ENCODE measurements at places on chromosomes 13 and 19. TPM values are rescaled to one million over a fixed set of nuclear protein-coding genes. Genes with fewer than 3 reads are reported as not detected.

GRCh38 chr13:31818236-31818635 lies 78.9 kb downstream of the RXFP2 start:
- DNase-seq: no peak

- peak; percentile 43 for DNase-seq
Measured at GRCh38 chr19:14510311-14511228, 7.6 kb downstream of the DNAJB1 start.

- peak; percentile 66 for DNase-seq
Measured at GRCh38 chr13:98672947-98673613, 79.4 kb downstream of the SLC15A1 start.

DNA sequence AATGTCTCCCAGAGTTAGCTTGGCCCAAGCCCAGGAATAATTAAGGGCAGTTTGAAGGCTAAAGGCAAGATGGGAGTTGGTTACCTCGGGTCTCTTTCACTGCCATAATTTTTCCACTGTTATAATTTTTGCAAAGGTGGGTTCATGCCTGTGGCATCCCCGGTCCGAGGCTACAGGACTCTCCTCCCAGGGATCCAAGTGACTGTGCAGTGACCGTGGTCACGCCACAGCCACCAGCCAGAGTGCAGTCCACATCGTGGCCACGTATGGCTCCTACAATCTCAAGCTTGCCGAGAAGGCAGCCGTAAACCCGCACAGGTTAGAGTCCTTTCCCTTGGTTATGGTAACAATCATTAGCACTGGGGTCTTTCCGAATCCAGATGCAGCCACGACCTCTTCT lies 36.8 kb downstream of the C13orf46 start:
- no peak for DNase-seq

- DNase-seq: no peak
Measured at GRCh38 chr19:50152578-50152977, 10.5 kb downstream of the IZUMO2 start.

GRCh38 chr19:498977-499623 lies 2.8 kb downstream of the MADCAM1 start:
- DNase-seq: no peak

DNA sequence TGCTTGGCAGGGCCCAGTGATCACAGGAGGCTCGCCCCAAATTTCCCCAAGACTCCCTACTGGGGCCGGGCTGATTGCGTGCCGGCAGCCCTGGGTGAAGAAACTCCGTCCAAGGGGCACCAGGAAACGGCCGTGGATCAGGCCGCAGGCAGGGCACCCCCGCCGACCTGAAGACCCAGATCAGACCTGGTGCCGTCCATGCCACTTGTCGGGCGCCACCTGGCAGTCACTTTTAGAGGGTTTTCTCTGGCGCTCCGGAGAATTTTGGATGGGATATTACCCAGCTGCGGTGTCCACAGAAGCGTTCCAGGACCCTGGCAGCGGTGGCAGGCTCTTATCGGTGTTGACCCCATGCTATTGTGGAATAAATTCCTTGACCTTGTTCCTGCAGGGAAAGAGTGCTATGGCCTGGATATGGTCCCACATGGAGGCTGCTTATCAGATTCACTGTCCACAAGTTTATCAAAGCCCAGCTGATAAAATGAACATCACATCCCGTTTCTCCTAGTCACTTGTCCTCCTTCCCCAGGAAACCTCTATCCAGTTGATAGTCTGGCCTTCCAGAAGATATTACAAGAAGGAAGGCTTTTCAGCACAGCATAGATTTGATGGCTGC lies 38.2 kb downstream of the IGFL2 start:
- DNase-seq: no peak

- DNase-seq: no peak
Measured at GRCh38 chr13:95117092-95117491, 184.2 kb downstream of the ABCC4 start.

- no peak for DNase-seq
Measured at GRCh38 chr13:29761815-29762214, 88.6 kb downstream of the UBL3 start.

GRCh38 chr13:32211813-32212212 lies 103.3 kb downstream of the ZAR1L start:
- no peak for DNase-seq

DNA sequence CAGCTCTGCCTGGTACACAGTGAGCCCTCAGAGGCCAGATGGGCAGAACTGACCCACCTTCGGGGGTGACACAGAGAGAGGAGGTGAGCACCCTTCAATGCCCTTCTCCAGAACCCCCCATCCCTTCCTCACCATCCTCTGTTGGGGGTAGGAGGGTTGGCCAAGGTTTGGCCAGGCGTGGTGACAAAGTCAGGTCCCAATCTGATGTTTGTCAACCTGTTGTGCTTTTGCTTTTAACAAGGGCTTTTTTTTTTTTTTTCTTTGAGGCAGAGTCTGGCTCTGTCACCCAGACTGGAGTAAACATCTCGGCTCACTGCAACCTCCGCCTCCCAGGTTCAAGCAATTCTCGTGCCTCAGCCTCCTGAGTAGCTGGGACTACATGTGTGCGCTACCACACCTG lies 7.3 kb downstream of the PTGIR start:
- no peak for DNase-seq

DNA sequence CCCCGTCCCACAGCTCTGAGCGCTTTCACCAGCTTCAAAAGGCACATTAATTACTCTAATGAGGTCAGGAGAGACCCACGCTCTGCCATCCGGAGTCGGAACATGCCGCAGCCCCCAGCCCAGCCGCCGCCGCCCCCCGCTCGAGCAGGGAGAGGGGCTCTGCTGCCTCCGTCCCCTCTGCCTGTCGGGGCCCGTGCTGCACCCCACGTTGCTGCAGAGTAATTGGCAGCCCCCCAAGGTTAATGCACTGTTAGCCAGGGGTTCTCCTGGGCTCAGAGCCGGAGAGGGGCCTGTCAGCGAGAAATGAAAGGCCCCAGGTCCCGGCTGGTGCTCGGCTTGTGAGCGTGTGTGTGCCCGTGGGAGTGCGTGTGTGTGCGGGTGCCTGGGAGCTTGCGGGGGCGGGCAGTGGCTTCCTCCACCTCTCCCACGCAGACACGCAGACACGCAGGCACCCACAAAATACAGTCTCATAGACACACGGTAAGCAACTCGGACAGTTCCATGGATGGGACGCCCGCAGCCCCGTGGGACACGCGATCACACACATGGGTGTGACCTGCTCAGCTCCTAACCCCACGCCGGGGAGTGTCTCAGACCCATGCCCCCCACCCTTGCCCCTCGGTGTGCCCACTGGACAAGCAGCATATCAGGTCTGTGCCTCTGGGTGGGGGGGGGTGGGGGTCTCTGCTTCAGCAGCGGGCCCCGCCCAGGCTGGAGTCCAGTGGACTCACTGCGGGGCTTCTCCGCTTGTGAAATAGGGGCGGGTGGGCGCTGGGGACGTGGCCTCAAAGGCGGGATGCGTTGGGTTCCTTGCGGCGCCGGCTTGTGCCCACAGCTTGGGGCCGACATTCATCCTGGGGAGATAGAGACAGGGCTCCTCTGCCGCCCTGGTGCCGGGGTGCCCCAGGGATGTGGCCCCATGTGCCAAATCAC lies 4.8 kb upstream of the EFNA2 start:
- no peak for DNase-seq

Gene ADPRHL1
- total RNA-seq: 0.57 TPM

Gene POU2F2
- 30.0 TPM for total RNA-seq

Gene RPL21
- total RNA-seq: 1,839 TPM

Gene SERP2
- total RNA-seq: 0.64 TPM

Gene PPM1N
- 2.3 TPM for total RNA-seq

Gene SULT2A1
- not detected for total RNA-seq

Gene B3GNT3
- total RNA-seq: 0.19 TPM

Gene LACC1
- 3.1 TPM for total RNA-seq

Gene CYP2A7
- total RNA-seq: not detected

Gene MIR17HG
- total RNA-seq: 12.9 TPM
